ENCODE measurements at places on chromosomes 3 and 15.

- DNase-seq: no peak
Measured at GRCh38 chr3:142566096-142566495, 12.4 kb downstream of the ATR start.

- DNase-seq: no peak
Measured at GRCh38 chr3:24972491-24972890, 455.6 kb upstream of the RARB start.

DNA sequence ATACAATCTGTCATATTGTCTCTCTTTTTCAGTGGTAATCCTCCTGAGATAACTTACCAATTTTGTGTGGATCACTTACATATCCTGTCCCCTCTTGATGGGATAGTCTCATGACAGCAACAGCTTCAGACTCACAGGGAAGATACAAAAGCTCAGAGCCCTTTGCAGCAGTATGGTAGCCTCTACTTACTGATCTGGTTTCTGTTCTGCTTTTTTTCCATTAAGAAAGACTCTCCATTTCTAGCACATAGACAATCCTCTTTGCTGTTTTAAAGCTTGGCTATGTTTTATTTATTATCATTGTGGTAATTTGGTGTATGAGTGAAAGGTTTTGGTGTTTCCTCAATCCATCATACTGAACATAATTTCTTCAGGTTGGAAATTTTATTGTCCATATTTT lies 25.4 kb upstream of the SOX14 start:
- no peak for DNase-seq

GRCh38 chr3:196889844-196890708 lies 22.4 kb downstream of the SENP5 start:
- no peak for DNase-seq

DNA sequence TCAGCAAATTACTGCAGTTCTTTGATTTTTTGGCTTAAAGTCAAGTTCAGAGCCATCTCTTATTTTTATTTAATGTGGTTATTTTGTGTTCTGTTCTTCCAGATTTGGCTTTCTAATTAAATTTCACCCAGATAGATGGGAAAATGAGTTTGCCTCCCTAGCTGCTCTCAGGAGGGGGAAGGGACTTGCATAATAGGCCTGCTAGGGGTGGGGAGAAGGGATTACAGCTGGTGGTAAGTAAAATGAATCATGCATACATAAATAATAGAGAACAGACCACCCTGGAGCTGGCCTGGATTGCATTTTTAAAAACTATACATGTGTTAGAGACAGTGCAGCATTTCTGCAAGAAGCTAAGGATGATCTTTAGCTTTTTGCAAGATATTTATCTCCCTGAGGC lies 3.9 kb upstream of the PXYLP1 start:
- no peak for DNase-seq

- DNase-seq: no peak
Measured at GRCh38 chr3:124861041-124861440, 26.1 kb downstream of the ITGB5 start.

DNA sequence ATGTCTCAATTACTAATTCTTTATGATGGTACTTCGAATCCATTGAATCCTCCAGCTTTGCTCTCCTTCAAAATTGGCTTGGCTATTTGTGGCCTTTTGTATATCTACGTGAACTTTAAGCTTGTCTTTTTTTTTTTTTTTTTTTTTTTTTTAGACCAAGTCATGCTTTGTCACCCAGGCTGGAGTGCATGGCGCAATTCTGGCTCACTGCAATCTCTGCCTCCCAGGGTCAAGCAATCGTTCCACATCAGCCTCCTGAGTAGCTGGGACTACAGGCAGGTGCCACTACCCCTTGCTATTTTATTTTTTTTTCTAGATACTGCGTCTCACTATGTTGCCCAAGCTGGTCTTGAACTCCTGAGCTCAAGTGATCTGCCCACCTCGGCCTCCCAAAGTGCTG lies 7.7 kb upstream of the DIPK2A start:
- no peak for DNase-seq

DNA sequence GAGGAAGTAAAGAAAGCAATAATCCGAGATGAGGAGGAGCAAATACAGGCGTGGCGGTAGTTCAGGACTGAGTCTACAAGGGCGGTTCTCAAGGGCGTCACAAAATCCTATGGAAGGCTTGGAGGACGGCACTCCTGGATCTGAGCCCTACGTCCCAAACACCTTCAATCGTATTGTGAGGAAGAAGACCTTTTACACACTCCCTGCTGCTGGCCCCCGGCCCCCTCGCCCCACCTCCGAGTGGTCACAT lies 747 bp downstream of the PLD1 start:
- no peak for DNase-seq

GRCh38 chr15:25787381-25787780 lies 75.7 kb downstream of the ATP10A start:
- no peak for DNase-seq

DNA sequence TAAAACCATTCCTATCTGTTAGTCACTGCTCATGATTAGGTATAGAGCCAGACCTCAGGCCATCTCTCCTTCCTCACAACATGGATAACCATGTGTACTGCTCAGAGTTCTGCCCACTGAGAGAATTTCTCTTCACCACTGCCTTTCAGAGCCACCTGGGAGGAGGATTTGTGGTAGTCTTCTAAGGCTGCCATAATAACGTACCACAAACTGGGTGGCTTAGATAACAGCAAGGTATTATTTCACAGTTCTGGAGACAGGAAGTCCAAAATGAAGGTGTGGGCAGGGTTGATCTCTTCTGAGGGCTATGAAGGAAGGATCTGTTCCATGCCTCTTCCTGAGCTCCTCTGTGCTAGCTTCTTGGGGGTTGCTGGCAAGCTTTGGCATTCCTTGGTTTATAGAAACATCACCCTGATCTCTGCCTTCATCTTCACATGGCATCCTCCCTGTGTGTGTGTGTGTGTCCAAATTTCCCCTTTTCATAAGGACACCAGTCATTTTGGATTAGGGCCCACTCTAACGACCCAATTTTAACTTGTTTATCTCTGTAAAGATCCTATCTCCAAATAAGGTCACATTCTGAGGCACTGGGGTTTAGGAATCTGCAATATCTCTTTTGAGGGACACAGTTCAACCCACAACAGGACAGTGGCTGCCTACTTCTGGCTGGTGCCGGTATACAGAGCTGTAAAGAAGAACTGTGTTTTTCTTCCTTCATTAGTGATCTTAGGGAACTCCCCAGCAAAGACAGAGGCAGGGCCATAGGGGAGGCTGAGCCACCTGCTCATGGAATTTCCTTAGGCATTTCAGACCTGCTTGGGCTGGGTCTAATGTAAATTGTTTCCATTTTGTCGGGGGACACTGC lies 42.1 kb upstream of the NOX5 start:
- DNase-seq: no peak

GRCh38 chr3:54259636-54260035 lies 137.3 kb downstream of the CACNA2D3 start:
- no peak for DNase-seq

DNA sequence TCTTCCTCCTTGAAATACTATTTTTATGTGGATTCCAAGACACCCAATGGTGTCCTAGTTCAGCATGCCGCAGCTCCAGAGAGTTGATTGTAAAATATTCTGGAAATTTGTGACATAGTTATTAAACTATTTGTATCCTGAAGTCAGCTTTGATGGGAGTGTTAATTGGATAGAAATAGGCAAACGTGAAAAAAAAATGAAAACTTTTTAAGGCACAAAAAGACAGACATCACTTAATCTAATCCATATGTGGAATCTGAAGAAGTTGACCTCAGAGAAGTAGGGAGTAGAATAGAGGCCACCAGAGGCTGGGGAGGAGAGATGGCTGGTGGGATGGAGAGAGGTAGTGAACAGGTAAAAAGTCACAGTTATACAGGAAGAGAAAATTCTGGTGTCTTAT lies 704.2 kb downstream of the ROBO1 start:
- DNase-seq: no peak

DNA sequence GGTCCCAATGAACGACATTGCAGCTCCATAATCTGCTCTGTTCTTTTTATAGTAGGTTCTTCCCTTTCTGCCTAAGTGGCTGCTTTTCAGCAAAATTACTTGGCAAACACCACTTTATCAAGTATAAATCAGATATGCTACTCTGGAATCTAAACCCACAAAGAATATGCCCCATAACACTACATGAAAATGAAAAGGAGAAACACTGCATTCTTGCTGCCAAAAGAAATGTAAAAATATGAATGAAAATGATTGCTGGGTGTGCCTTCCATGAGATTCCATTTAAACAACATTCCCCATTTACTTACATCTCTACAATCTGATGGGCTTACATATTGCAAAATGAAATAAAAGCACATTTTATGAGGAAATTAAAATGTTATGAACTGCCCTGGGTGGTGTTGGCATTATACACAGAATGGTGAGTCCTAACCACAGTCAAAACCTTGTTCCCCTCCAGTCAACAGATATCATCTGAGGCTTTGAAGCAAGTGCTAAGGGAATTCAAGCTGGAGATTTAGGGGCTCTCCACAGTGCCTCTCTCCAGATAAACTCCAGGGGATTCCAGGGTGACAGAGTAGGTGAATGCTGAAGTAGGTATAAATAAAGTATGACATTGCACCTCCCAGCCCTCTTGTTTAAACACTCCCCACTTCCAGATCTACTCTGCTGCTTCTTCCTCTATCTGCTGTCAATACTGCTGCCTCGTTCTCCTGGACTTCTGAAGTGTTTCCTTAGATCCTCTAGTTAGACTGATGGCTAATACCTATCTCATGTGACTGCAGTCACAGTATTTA lies 136.5 kb downstream of the RORA start:
- DNase-seq: no peak

DNA sequence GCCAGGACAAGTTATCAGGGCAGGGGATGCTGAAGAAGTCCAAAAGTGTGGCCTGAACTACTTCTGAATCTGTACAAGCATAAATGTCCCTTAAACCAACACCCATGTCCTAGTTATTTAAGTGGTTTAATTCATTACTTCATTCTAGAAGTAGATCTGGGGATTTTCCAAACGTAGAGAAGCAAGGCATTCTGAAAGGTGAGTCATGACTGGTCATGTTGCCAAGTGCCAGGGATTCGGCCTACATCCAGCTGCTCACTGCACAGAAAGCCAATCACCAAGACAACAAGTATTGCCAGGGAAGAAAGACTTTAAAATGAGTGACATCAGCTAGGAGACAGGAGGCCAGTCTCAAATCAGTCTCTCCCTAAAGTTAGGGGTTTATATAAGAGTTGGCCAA lies 396.6 kb downstream of the GABRB3 start:
- DNase-seq: no peak

GRCh38 chr3:52327486-52328290 lies 11.6 kb downstream of the DNAH1 start:
- DNase-seq: no peak

DNA sequence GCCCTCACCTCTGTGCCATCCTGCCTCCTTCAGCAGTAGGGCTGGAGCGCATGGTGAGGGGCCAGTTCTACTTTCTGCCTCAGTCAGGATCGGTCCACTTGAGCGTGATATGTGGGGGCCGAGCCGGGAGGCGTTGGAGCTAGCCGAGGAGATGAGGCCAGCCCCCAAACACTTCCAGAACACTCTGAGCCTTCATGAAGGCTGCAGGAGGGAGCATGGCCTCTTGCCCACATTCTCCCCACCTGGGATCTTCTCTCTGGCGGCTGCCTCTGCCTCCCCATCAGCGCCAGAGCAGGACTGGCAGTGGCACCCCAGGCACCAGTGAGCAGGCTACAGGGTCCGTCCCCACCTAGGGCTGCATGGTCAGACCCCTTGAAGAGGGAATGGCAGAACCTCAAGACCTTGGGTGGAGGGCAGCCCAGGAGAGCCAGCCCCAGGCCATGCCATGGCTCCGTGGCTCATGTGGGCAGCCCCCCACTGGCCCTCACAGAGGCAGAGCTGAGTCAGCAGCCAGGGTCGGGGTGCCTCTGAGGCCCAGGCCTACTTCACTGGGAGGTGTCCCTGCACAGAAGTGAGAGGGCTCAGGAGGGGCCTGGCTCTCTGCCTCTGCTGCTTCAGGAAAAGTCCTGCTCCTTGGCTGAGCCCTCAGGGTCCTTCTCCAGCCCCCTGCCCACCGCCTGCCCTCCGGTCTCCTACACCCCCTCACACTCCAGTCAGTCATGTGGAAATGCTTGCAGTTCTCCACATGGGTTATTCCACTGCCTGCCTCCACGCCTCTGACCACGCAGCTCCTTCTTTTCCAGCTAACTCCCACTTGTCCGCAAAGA lies 28.1 kb upstream of the CYP11A1 start:
- no peak for DNase-seq

DNA sequence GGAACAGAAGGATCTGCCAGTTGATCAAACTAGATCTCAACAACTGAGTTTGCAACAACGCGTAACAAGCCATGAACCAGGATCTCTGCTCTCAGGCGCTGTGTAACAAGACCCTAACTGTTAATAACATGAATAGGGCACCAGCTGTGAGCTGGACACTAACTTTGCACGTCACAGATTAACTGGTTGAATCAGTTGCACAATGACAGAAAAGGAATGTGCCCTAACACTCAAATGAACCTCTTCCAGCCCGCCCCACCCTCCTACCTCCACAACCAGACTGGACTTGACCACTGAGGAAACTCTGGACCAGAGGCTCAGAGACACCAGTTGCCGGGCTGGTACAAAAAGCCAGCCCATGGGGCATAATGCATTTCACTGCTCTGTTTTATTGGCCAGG lies 34.3 kb downstream of the MCF2L2 start:
- DNase-seq: no peak

DNA sequence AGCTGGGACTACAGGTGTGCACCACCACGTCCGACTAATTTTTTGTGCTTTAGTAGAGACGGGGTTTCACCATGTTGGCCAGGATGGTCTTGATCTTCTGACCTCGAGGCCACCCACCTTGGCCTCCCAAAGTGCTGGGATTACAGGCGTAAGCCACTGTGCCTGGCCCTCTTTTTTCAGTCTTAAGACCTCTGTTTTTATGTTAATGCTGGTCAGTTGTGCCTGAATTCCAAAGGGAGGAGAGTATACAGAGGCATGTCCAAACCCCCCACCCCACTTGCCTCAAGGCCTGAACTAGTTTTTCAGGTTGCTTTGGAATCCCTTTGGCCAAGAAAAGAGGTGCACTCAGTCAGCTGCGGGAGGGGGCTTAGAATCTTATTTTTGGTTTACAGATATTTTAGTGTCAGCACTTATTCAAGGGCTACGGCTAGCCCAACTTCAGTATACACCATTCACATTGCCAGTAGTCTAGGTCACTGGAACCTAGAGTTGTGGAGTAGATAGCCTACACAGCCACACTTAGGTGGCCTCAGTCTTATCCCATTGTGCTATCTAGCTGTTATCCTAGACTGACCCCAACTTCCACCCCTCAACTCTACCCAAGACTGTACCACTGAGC lies 128.0 kb upstream of the TPM1 start:
- no peak for DNase-seq

GRCh38 chr15:83446904-83447709 lies at the start of gene SH3GL3:
SH3GL3 (plus strand) TSS chr15:83447341; CDS start chr15:83447534, 193 bp downstream.
- peak; percentile 94 for DNase-seq

- DNase-seq: no peak
Measured at GRCh38 chr15:91857772-91858171, 4.3 kb downstream of the SLCO3A1 start.

GRCh38 chr15:44654858-44655257 lies 8.6 kb downstream of the SPG11 start:
- no peak for DNase-seq

DNA sequence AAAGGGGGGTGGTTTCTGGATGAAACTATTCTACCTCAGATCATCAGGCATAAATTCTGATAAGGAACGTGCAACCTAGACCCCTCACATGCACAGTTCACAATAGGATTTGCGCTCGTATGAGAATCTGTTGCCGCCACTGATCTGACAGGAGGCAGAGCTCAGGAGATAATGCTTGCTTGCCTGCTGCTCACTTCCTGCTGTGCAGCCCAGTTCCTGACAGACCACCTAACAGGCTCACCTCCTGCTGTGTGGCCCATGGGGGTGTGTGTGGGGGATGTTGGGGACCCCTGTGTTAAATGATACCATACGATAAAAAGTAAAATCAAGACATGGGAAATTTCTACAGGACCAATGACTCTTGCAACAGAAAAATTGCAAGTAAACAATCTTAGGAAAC lies 24.0 kb downstream of the CP start:
- peak; percentile 80 for DNase-seq
